GM19239 (cell line): ENCODE measurements at places on chromosomes 2 and 18.

GRCh38 chr2:43058726-43059110 is 167.7 kb downstream of the ZFP36L2 start:
- no peak for DNase-seq

DNA sequence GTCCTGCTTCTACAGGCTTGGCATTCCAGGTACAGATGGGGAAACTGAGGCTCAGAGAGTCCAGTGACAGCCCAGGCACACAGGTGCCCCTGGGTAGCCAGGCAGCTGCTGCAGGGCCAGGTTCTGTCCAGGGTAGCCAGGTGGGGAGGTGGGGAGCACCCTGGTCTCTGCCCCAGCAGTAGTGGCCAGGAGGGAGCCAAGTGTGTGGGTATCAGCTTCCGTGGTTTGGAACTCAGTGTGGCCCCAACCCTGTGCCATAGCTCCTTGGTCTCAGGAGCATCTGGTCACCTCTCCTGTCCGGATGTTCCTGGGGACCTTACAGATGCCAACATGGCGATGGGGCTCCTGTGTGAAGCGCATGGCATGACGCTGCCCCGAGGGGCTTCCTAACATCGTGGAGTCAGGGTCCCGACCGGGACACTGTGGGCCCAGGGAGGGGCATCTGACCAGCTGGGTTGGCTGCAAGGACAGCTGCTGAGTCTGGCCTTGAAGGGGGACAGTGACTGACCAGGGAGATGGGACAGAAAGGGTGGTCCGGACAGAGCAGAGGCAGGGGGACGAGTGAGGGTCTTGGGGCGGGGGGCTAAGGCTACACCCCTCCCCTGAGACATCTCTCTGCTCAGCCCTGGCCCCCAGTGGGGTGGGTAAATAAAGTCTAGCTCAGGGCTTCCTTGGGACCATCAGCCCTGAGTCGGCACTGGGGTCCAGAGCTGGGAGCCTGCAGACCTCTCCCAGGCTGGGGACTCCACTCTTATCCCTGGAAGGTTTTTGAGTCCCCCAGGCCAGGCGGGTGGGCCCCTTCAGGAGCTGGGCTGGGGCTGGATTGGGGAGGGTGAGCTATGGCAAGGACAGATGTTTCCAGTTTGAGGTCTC is 76.0 kb upstream of the SMAD7 start:
- no peak for DNase-seq

DNA sequence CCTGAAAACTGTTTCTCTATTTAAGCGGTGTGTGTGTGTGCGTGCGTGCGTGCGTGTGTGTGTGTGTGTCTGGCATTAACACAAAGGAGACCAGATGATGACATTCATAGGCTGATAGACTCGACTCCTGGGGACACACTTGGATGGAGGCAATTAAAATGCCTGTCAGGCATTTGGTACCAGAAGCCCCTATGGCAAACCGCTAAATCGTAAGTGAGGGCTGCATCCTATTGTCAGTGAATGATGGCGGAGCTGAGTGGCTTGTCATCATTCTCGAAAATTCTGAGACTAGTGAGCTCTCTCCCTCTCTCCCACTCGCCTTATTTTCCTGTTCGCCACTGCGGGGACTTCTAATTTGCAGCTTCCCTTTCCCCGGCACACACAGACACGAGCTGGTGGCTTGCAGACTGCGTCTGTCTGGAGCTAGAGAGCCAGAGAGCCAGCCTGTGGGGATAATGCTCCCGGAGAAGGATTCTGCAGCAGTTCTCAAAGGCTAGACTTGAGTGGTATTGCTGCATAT is 155.4 kb downstream of the MAP2 start:
- no peak for DNase-seq

- no peak for DNase-seq
These were observed 548.5 kb upstream of the SLC8A1 start for GRCh38 chr2:41000374-41000773.

DNA sequence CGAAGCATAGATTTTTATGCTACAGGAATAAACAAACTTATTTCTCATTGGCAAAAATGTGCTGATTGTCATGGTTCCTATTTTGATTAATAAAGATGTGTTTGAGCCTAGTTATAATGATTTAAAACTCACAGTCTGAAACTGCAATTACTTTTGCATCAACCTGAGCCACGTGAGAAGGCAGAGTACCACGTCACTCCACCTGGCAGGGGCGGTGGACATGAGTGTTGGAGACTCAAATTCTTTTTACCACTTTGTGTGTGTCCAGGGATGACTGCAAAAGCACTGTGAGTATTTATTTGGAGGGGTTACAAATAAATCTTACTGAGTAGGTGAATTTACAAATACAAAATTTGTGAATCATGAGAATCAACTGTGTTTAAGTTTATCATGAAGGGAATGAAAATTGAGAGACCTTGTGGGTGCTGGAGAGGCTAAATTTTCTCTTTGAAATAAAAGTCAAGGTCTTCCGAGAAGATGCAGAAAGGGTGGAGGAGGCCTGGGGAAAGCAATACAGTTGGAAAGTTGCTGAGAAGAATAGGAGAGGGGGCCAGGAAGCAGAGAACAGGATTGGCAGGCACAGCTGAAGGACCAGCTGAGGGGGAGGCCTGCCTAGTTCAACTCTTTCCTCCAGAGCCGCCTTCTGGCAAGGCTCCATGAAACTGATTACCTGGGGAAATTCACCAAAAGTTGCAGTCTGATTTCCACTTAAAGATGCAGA is 316.4 kb downstream of the MYCN start:
- no peak for DNase-seq

DNA sequence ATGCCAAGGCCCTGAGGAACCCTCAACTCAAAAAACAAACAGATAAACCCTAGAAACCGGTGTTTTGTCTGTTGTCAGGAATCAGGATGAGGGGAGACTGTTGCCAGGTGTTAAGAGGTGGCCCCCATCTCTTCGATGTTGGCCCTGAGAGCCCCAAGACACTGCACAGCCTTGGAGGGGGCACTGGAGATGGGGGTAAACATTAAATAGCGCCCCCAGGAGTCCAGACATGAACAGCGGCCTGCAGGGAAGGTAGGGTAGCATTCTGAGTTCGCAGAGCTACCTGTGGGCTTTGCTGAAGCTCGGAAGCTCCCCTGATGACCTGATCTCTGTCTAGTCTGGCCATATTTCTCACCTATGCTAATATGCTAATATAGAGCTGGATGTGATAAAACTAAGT is 97.6 kb upstream of the SMAD2 start:
- DNase-seq, result no peak

DNA sequence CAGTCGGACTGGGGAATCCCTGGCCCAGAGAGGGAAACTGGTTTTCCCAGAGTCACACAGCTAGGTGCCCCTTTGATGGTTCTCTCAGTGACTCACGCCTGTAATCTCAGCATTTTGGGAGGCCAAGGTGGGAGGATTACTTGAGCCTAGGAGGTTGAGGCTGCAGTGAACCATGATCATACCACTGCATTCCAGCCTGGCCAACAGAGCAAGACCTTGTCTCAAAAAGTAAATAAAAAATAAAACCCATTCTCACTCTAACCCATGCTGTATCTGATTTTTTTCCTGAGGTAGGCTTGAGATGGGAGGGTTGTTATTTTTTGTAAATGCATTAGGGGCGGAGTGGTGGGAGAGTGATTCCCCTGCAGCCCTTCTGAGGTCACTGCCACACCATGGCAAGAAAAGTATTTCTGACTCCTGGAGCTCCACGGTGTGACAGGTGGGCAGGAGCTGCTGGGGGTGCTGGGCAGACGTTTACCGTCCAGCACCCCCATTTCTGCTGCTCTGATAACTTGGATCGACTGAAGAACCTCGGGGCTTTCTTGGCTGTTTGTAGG is 60.3 kb downstream of the HPCAL1 start:
- DNase-seq, result no peak

DNA sequence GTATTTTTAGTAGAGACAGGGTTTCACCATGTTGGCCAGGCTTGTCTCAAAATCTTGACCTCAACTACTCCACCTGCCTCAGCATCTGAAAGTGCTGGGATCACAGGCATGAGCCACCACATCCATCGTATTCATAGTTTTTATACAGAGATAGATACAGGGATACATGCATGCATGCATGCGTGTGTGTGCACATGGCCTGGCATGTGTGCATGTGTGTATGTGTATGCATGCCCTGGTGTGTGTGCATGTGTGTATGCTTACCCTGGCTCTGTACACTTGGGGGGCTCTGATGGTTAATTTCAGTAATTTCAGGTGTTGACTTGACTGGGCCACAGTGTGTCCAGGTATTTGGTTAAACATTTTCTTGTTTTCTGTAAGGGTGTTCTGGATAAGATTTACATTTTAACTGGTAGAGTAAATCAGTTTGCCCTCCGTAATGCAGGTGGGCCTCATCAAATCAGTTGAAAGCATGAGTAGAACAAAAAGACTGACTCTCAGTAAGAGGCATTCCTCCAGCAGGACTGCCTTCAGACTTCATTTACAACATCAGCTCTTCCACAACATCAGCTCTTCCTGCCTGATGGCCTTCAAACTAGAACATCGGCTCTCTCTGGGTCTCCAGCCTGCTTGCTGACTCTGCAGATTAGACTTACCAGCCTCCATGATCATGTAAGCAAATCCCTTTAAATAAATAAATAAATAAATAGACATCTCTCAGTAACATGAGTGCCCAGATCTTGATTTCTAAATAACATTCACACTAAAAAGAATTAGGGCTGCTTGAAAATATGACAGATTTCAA is 30.8 kb downstream of the SESTD1 start:
- no peak for DNase-seq

- DNase-seq, result no peak
These were observed 112.8 kb downstream of the UPP2 start for GRCh38 chr2:158214431-158214830.

GRCh38 chr2:180376066-180376465 is 369.0 kb upstream of the CWC22 start:
- no peak for DNase-seq

- DNase-seq, result no peak
These were observed 23.9 kb downstream of the RBMS1 start for GRCh38 chr2:160469621-160470204.

GRCh38 chr2:150484006-150484405 is 3.5 kb downstream of the RND3 start:
- DNase-seq, result no peak

- peak; percentile 17 for DNase-seq
These were observed 127.3 kb downstream of the DNER start for GRCh38 chr2:229586746-229587705.

GRCh38 chr2:80292474-80292873 is 12.1 kb downstream of the LRRTM1 start:
- no peak for DNase-seq

DNA sequence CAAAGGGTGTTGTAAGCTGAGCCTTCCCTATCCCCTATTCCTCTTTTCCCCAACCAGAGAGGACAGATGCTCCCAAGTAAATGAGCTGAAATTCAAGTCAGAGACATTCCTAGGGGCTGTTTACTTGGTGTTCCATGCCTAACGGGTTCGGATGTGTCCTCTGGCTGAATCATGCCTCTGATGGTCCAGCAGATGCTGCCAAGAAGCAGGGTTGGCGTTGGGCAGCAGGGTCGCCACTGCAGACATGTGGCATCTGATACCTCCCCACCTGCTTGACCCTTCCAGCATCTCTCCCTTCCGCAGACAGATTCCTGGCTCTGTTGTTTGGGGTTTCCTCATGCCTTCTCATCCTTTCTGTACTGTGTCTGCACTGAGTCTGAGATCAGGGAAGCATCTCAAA is 108.3 kb downstream of the HNRNPLL start:
- no peak for DNase-seq

- peak; percentile 70 for DNase-seq
These were observed 565.2 kb upstream of the ID2 start for GRCh38 chr2:8116661-8117060.

DNA sequence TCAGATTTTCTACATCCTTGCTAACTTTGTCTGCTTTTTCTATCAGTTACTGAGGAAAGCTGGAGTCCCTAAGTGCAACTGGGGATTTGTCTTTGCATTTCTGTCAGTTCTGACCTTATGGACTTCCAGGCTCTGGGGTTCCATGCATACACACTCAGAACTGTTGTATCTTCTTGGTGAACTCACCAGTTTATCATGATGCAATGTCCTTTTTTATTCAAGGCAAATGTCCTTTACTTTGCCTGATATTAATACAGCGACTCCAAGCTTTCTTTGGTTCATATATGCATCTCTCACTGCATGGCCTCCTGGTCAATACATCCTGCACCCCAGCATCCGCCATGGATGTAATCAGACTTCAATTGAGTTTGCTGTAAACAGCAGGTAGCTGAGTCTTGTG is 44.7 kb downstream of the SLC66A2 start:
- no peak for DNase-seq

- DNase-seq, result no peak
These were observed 55.8 kb downstream of the TTC27 start for GRCh38 chr2:32683520-32684086.

DNA sequence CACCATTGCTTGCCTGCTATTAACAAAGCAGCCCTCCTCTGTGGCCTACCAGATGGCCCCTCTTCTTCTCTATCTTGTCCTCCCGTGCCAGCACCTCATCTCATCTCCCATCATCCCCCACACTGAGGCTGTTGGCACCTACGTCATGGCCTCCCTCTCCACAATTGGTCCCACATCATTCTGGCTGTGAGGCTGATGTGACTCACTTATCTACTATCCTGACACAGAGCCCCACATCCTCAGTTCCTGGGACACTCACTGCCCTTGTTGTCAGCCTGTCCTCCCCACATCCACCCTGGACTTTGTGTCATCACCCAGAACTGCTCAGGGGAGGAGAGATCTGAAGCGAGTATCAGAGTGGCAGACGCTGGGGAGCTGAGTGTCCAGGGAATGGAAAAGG is 102.9 kb downstream of the MRO start:
- no peak for DNase-seq

GRCh38 chr2:69386360-69386759 is 667 bp downstream of the GFPT1 start:
- DNase-seq, result peak; percentile 19

DNA sequence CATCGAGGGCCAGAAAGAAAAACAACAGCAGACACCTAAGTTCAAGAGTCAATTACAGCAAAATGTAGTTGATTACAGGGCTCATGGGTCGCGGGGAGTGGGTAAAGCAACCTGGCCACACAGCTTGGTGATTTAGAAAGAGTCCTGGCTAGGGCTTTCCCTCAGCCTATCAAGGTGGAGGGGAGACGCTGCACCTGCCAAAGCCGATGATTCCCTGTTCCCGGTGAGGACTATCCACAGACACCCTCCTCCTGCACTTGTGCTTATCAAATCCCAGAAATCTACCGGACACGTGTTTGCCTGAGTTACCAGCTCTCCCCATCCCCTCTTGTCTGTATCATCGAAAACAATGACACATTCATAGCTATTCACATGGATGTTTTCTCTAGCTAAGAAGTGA is 7.0 kb upstream of the SOX11 start:
- no peak for DNase-seq

GRCh38 chr2:10982931-10983701 is 71.4 kb downstream of the KCNF1 start:
- DNase-seq, result no peak

- no peak for DNase-seq
These were observed 82.6 kb downstream of the ASB1 start for GRCh38 chr2:238509151-238509835.

DNA sequence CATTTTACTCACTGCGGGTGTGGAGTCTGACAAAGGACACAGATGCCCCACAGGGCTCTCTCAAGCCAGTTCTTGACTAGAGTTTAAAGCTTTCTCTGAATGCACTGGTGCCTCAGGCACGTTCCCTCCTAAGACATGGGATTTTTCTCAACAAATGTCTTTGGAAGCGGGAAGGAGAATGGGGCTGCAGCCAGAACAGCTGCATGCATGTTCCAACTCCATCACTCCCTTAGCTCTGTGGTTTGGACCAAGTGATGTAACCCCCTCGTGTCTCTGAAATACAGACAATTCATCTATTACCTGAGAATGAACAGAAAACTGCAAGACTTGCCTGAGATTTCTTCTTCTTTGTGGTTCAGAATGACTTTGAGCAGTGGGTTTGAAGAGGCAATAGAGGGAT is 141.7 kb upstream of the SERPINE2 start:
- no peak for DNase-seq
